ENCODE measurements at places on chromosomes 13 and 19.

DNA sequence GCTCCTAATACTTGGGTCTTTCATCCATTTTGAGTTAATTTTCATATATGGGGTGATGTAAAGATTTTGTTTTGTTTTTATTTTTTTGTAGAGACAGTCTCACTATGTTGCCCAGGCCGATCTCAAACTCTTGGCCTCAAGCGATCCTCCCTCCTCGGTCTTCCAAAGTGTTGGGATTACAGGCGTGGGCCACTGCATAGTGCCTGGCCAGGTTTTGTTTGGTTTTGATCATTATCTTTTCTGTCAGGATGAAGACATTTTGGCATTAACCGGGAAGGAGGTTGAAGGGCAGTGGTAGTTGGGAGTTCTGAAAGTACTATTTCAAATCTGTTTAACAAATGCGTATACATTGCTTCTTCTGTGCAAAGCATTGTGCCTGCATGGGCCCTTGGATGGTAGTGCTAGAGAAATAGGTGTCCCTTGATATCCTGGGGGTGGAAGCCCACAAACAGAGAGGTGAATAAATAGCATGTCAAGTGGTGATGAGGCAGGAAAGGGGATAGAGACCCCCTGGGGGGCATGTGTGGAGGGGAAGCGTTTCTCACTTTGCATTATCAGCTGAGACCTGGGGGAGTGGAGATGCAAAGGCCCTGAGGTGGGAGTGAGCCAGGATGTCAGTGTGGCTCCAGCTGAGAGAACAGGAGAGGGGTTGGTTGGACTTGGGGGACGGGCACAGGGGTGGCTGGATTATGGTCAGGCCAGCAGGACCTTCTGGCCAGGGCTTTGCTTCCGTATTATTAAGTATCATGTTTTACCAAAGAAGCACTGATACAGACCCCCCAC is 41.4 kb downstream of the GATAD2A start:
- no peak for DNase-seq

- no peak for DNase-seq
Observed at GRCh38 chr19:7349961-7350711, 1.4 kb downstream of the ARHGEF18 start.

GRCh38 chr19:8042900-8043299 is 9.7 kb upstream of the CCL25 start:
- DNase-seq, result no peak

GRCh38 chr13:109722068-109722467 is 64.3 kb downstream of the IRS2 start:
- DNase-seq, result no peak

- no peak for DNase-seq
Observed at GRCh38 chr19:54029301-54029700, 34.4 kb downstream of the VSTM1 start.

- no peak for DNase-seq
Observed at GRCh38 chr19:2135474-2136402, 15.6 kb downstream of the AP3D1 start.

GRCh38 chr19:18663940-18664530 is 19.4 kb upstream of the CRTC1 start:
- DNase-seq, result no peak

DNA sequence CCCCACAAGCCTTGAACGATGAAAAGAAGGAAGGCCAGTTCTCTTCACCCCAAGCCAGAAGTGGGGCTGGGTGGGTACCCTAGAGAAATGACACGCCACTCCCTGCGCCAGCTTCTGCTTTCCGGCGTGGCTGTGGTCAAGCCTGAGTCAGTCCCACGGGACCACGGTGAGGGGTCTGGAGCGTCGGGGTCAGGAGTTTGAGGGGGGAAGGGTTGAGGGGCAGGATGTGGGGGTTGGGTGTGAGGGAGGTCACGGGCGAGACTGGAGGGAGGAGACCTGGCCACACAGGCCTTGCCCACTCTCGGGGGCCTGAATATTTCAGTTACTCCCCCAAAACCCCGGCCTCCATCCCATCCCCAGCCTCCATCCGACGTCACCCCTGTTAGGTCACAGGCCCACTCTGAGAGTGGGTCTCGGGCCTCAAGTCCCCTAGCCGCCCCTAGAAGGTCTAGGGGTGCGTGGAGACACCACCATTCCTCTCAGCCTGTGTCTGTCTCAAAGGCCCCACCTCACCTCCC is 500 bp upstream of the IFI30 start:
- DNase-seq, result no peak

DNA sequence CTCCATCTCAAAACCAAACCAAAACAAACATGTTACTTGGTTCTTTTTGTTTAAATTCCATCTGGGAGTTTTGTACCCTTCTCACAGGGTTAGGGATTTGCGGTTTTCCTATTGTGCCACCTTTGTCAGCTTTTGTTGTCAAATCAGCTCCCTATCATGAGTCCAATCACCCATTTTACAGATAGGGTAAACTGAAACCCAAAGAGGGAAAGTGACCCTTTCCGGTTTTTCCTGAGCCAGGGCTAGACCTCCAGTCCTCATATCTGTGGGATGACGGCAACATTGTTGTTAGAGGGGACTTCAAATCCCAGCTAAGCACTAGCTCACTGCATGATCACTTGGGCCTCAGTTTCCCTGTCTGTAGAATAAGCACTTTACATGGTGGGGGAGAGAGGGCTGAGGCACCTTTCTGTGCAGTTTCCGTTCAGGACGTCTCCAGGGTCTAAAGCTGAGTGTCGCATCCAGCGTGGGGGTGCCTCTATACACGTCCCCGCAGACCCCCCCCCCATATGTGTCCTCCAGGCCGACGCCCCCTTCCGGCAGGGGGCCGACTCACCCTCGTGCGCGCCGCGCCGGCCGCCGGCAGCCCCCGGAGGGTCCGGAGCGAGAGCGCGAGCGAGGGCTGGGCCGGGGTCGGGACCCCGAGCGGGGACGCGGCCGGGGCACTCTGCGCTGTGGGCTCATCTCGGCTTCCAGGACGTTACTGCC is 3.9 kb downstream of the CCDC194 start:
- DNase-seq, result no peak

DNA sequence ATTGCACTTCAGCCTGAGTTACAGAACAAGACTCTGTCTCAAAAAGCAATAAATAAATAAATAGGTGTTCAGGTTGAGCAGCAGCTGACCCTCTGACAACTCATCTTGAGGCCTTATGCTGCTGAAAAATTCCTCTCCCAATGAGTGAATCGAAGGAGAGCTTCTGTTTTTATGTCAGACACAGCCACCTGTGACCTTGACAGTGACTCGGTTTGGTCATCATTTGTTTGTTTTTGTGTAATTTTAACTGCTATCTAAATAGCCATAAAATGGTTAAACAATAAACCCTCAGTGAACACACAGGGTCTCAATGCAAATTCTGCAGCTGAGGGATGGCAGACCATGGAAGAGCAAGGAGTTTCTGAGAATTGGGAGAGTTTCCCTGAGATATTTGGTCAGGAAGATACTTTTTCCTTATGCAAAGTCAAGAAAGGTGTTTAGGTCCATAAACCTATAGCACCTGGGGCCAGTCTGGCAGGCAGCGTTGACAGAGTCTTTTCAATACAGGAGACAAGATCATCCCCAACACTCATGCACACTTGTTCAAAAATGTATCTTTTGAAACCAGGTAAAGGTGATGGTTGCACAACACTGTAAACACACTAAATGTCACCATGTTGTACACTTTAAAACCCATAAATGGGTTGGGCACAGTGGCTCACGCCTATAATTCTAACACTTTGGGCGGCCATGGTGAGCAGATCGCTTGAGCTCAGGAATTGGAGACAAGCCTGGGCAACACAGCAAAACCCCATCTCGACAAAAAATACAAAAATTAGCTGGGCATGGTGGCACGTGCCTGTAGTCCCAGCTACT is 16.6 kb upstream of the SLC25A30 start:
- no peak for DNase-seq

GRCh38 chr13:91652404-91653301 is 254.2 kb downstream of the GPC5 start:
- DNase-seq, result no peak

GRCh38 chr13:27631156-27631555 is 9.5 kb downstream of the POLR1D start:
- DNase-seq, result no peak

DNA sequence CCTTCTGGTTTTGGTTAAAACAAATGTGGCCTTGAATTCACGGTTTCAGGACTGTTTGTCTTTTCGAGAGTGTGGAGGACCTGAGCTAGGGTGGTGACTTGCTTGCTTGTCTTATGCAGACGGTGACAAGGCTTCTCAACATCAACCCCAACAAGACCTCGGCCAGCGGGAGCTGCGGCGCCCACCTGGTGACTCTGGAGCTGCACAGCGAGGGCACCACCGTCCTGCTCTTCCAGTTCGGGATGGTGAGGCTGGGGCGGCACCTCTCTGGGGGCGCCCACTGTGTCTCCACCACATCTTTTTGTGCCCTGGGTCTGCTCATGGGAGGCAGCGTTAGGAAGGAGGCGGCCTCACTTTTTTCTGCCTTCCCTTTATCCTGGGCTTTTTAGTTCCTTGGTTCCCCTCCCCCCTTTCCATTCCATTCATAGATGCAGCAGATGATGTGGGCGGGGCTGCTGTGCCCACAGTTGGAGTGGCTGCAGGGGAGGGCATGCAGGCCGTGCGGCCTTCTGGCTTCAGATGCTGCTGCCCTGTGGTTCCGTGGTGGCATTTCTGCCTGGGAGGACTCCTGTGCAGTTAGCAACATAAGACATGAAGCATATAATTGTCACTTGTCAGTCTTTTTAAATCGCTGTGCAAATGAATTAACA is 23.3 kb downstream of the LAMP1 start:
- no peak for DNase-seq

GRCh38 chr13:34155931-34156607 is 338.1 kb downstream of the RFC3 start:
- peak; percentile 36 for DNase-seq

DNA sequence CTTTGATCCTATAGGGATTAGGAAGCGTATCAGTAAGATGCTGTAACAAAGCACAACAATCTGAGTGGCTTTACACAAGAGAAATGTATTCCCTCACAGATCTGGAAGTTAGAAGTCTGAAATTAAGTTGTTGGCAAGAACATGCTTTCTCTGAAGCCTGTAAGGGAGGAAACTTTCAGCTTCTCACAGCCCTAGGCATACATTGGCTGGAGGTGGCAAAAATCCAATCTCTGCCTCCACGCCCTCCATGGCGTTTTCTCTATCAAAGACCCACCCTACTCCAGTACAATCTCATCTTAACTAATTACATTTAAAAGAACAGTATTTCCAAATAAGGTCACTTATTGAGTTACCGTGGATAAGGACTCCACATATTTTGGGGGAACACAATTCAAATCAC is 211.9 kb downstream of the TDRD3 start:
- DNase-seq, result no peak

DNA sequence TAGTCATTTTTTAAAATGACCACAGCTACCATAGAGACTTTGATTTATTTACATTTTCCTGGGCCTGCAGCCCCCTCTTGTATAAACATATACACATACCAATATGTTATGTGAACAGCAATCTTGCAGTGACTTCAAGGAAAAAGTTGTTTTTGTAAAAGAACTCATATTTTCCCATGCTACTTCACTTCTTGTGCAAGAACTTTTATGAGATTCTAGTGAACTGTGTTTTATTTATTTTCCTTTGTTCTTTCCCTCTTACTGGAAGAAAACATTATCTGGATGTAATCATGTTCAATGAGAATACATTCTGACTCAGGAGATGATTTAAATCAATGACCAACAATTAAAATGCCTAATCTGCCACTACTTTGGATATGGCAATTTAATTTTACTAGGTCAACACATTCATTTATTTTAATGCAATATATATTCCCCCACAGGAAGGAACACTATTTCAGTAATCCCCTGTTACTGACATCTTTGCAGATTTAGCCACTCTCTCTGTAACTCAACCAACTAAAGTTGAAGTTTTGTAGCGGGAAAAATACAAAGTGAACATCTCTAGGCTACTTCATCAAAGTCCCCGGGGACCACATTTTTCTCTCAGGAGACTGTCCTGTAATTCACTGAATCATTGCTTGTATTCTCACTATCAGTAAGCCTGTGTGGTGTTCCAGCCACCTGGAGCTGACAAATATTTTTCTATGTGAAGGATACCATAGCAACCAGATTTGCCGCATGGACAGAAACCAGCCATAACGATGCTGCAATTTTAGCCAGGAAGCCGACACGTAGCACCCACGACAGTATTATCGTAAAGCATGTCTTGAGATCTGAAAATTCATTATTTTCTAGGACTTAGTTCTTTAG is 90.5 kb downstream of the STARD13 start:
- DNase-seq, result peak; percentile 87

DNA sequence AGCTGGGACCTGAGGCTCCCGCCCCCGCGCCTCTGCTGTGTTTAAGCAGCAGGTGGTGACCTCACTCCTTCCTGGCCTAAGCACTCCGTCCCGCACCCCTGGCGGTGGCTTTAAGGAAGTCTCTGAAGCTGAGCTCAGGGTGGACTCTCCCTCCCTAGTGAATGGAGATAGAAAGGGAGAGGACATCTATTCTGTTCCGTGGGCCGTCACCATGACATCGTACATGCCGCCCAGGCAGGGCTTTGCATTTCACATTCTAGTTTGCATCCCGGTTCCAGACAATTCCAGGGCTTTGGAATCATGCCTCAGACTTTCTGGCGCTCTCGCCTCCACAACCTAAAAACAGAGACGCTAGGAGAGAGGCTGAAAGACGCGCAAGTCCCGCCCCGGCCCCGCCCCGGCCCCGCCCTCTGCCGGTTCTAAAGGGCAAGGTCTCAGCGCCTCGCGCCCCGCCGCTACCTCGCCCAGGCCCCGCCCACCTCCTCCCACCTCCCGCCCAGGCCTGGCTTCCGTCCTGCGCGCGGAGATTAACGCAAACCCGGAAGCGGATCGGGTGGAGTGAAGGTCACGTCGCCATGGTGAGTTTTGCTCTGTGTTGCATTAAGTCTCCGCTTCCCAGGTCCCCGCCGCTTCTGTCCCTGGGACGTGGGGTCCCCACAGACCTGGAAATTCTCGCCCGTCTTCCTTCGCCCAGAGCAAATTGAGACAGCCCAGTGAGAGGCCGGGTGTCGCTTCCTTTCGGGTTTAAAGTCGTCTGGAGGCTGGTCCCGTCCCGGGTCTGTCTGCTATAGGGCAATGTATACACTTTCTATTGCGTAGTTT is at the start of gene ZNF808:
Gene ZNF808 (plus strand): TSS at position 535 of the 822 bp plus-strand sequence. CDS start 15,617 bp downstream, outside the sequence.
- DNase-seq, result peak; percentile 47

- no peak for DNase-seq
Observed at GRCh38 chr19:9937001-9937411, 691 bp upstream of the OLFM2 start.

GRCh38 chr13:33091415-33091774 is 75.2 kb downstream of the KL start:
- DNase-seq, result no peak

- DNase-seq, result no peak
Observed at GRCh38 chr19:48543121-48543710, 8.8 kb upstream of the SULT2B1 start.

- no peak for DNase-seq
Observed at GRCh38 chr13:103100830-103101229, 34.6 kb upstream of the SLC10A2 start.

GRCh38 chr13:23643338-23644125 is 73.3 kb downstream of the TNFRSF19 start:
- no peak for DNase-seq
